Erythroblast (primary cell): ENCODE measurements at places on chromosomes 12 and 14.

DNA sequence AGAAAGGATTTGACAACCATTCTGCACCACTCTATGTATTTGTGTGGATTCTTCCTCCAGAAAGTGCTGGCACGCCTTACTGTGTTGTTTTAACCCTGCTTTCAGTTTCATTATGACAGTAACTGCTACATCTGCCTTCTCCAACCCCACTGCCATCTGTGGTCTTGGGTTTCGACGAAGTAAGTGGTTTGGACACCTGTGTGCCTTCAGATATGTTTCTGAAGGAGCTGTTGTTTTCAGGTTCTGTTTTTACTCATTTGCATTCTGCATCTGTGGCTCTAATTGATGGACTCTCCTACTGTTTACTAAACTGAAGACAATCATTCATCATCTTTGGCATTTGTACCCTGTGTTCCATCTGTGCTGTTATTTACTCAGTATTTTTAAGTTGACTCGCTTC is 4.1 kb downstream of the TSHR start:
- DNase-seq, result no peak

- DNase-seq, result no peak
Observed at GRCh38 chr12:43816168-43816567, 10.1 kb upstream of the TWF1 start.

DNA sequence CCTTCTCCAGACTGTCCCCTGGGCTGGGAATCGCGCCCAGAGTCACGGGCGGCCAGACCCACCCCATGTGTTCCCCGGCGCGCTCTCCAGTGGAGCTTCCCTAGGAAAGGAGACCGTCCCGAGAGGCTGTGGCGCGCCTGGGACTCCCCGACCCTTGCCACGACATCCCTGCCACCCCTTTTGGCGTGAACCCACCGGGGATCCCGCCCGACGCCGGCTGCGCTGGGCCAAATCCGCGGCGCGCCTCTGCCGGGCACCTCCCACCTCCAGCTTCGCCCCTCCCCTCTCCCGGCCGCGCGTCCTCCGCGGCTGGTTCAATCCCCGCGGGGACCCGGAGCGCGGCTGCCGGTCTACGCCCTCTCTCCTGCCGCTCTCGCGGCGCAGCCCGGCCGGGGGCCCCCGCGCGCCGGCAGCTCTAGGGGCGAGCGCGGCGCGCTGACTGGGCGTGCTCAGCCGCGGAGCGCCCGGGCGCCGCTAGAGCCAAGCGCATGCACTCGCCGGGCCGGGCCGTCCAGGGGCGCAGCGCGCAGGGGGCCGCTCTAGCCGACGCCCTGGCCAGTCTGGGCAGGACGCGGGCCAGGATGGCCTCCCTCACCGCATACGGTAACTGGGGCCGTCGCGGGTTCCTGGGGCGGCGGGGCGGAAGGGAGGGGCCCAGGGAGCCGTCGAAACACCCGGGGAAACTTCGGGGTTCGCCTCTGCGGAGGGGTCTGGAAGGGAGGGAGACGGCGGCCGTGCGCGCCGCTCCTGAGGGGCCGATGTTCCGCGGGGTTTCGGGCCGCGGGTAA is 77.4 kb upstream of the ANO4 start:
- DNase-seq, result peak; percentile 8

- DNase-seq, result no peak
Observed at GRCh38 chr14:96817750-96818666, 20.8 kb downstream of the VRK1 start.
